NCI-H1436 treated with DMSO at 0.1 percent for 48 hours (cell line): ENCODE measurements at places on chromosomes 1 and 21.

- DNase-seq = no peak
These were observed 71.4 kb upstream of the RAB4A start for GRCh38 chr1:229199261-229200243.

DNA sequence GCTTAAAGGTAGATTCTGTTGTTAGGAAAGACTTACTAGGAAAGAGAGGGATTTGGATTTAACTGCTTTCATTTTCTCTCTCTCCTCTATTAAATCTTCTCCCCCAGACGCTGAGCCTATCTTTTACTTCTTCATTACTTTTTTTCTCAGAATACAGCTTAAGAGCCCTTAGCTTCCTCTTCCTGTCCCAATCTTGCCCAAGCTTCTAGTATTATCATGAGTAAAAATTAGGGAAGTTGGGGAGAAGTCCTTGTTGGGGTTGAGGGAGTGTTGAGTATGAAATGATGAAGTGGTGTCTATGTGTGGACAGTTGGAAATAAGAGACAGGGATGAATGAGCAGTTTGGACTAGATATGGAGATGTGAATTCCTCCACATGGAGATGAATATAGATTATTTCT, 35.0 kb downstream of the ACP6 start:
- DNase-seq = no peak

- DNase-seq = peak; percentile 40
These were observed 1.1 kb downstream of the ADGRB2 start for GRCh38 chr1:31762726-31763670.

DNA sequence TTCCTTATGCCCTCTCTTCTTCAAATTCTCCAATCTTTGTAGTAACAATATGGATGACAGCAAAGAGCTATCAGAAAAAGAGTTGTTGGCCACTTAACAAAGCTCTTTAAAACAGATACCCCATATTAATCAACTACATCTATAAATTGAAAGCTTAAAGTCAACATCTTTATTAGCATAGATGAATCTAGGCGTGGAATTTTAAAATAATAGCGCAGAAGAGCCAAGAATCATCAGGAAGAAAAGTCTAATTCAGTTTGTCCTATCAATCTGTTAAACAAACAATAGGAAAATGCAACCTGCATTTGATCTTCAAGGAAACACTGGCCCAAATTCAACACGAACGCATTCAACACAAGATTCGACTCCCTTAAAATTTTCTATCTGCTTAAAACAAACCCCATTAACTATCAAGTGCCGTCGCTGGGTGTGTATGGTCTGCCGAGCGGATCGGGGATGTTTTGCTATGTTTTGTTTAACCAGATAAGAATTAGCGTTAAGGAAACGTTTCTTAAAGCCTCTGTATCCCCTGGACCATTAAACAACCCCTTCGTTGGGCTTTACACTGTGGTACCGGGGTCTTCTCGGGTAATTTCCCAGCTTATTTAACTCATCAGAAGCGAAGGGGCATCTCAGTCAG, 1.0 kb downstream of the LYST start:
- DNase-seq = no peak

GRCh38 chr21:44911068-44911383, 9.7 kb downstream of the ITGB2 start:
- no peak for DNase-seq

GRCh38 chr1:235999259-235999925, 65.5 kb downstream of the NID1 start:
- DNase-seq = no peak

- no peak for DNase-seq
These were observed 41.3 kb upstream of the TACSTD2 start for GRCh38 chr1:58618303-58618702.

DNA sequence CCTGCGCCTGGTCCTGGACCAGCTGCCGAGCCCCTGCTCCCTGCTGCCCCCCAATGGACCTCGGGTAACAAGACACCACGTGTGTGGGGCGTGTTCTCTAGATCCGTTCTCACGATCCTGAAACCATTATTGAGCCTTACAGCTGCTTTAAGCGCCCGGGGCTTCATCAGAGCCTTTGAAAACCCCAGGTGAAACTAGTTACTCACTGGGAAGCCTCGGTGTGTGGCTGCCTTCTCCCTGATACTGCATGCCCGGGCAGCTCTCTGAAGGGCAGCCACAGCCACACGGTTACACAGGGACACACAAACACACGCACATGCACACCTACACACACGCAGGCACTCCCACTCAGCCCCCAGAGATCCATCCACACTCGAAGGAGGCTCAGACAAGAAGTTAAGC, 5.3 kb downstream of the HES2 start:
- no peak for DNase-seq

DNA sequence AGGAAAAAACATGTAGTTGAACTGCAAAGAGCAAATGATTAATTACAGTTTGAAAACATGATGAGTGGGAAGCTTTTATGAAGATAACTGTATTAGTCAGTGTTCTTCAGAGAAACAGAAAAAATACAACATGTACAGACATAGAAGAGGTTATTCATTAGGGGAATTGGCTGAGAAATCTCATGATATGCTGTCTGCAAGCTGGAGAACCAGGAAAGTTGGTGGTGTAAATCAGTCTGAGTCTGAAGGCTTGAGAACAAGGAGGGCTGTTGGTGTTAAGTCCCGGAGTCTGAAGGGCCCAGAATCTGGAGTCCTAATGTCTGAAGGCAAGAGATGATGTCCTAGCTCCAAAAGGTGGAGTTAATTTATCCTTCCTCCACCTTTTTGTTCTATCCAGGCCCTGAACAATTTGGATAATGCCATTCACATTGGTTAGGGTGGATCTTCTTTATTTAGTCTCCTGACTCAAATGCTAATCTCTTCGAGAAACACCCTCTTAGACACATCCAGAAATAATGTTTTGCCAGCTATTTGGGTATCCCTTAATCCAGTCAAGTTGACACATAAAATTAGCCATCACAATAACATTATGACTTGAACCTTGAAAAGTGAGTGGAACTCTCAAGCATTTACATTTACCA, 672.9 kb upstream of the PTBP2 start:
- DNase-seq = no peak

- no peak for DNase-seq
These were observed 22.7 kb downstream of the LRRC8D start for GRCh38 chr1:89843273-89844130.

DNA sequence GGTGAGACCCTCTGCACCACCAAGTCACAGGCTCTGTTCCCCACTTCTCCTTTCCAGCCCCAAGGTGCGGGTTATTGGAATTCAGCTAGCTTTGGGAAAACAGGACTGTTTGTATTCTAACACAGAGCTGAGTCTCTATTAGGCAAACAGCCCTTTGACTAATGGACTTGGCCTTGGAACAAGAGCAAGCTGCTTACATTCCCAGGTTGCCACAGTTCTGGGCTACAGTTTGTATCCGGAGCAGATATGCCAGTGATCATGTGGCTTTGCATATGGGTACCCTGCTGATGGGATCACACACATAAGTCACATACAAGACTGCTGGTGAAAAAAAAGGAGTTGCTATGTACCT, 110.5 kb upstream of the COA6 start:
- DNase-seq = no peak

- DNase-seq = no peak
These were observed 104.8 kb downstream of the OMA1 start for GRCh38 chr1:58441699-58442098.

DNA sequence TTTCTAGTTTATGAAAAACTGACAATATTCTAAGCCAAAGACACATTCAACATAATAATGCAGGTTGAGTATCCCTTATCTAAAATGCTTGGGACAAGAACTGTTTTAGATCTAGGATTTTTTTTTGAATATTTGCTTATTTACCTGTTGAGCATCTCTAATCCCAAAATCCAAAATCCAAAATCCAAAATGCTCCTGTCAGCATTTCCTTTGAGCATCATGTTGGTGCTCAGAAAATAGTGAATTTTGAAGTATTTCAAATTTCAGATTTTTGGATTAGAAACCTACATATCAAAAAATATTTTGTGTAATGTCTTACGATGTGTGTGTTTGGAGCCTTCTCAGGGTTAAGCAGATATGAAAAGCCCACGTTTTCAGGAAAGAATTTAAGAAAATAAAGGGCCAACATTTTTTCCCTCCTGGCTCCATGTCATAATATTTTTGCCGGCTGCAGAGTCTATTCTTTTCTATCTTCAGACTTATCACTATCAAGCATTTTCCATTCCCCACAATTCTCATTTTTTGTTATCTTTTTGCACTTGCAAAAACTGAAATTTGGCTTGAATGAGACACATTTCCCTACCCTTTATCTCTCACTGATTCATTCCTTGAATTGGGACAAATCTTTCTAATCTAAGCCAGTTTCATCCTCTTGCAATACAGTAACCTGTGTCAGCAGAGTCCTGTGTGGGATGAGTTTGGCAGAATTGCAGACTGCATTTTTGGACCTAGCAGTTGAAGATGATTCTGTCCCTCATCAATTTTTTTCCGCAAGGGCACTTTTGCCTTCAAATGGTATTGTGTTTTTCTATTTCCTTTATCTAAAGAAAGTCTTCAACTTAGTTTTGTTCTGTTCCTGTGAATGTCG, 233.9 kb downstream of the DISC1 start:
- no peak for DNase-seq

GRCh38 chr1:59580257-59580656, 234.5 kb upstream of the HOOK1 start:
- no peak for DNase-seq

DNA sequence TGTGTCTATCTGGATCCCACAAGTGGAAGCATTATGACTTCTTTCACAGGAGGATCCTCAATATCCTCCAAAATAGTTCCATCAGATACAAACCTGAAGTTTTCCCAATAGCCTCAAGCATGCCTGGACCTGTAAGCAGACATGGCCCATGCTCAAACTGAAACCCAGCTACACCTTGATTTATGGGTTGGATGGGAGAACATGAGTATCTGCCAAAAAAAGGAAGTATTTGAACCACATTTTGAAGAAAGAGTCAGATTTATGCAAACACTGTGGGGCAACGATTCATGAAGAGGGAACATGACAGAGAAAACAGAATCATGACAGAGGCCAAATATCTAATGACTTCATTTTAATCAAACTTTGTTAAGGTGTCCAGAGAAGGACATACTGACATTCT, 351.0 kb upstream of the NFIA start:
- no peak for DNase-seq

DNA sequence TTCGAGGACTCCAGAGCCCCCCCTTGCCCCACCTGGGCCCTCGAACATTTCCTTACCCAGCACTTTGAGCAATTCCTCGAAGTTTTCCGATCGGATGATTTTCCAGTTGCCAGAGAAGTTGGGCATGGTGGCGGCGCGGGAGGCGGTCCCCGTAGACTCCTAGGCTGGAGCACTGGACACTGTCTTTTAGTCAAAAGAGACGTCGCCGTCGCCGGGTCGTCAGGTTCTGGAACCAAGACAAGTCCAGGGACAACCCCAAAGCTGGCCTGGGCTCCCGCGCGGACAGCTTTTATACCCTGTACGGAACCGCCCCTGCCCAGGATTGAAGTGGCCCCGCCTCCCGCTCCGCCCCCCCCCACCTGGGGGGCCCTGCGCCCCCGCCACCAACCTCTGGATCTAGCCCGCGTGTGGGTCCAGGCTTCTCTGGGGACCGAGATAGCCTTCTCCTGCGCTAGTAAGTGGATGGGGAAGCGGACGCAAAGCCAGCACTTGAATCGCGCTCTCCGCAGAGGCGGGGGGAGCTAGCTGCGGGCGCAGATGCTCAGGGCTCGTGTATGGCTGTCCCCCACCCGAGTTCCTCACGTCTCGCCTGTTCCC, at the start of gene CRABP2:
TSS of gene CRABP2 (minus strand) at position 263 of the 597 bp plus-strand sequence. CDS start at position 126, 137 bp downstream.
- DNase-seq = no peak

DNA sequence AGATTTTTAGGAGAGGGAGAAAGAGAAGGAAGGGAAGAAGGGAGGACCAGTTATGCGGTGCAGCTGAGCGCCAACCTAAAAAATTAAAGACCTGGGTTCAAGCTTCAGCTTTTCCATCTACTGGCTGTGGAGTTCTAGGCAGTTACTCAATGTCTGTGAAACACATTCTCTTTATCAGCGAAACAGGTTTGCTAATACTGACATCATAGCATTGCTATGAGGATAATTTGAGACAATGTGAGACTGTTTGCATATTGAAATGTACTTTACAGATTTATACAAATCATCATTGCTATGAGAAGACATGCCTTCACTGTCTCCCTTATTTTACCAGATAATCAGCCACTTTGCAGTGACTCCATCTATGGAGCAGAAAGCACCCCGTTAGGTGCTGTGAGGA, 222.9 kb upstream of the SGIP1 start:
- no peak for DNase-seq

GRCh38 chr1:99980928-99981327, 11.1 kb downstream of the SLC35A3 start:
- DNase-seq = no peak

GRCh38 chr1:91689641-91690481, 189.2 kb downstream of the CDC7 start:
- no peak for DNase-seq

- no peak for DNase-seq
These were observed 46.0 kb downstream of the ALG6 start for GRCh38 chr1:63413394-63413793.

DNA sequence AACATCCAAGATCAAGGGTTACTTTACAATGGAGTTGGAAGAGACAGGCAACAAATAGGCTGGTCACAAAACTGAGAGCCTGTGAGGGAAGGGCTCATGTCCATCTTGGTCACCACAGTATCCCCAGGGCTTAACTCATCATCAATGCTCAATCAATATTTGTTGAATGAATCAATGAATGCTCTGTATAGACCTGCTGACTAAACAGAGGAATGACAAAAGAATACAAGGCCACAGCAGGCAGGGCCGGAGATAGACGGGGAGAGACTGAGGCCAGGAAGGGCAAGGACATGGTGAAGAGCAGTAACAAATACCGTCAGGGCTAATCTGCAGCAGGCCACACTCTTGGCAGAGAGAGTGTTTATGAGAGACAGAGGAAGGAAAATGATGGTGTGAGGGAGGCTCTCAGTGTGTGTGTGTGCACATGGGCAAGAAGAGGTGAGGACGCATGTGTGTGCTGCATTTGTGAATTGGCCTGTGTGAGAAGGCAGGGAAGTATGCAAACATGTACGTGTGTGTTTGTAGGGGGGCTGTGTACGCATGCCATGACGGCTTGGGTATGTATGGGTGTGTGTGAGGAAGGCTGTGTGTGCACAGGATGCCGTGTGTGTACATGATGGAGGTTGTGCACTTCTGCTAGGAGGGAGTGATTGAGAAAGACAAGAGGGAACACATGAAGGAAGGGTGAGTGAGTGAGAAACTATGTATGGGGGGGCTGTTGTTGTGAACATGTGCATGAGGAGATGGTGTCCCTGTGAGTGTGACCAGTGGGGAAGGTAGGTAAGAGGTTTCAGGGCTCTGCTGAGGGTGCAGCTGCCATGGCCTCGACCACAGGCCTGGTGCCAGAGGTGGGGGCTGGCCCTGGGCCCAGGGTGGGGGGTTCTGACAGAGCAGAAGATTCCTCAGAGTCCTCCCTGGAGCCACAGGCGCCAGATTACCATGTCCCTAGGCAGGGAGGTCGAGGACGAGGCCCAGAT, 15.4 kb downstream of the AHDC1 start:
- DNase-seq = no peak
